GOT3 (cell line): ENCODE measurements at places on chromosomes 6 and 20.

GRCh38 chr6:53112404-53112803 is 36.2 kb downstream of the GCM1 start:
- no peak for DNase-seq

DNA sequence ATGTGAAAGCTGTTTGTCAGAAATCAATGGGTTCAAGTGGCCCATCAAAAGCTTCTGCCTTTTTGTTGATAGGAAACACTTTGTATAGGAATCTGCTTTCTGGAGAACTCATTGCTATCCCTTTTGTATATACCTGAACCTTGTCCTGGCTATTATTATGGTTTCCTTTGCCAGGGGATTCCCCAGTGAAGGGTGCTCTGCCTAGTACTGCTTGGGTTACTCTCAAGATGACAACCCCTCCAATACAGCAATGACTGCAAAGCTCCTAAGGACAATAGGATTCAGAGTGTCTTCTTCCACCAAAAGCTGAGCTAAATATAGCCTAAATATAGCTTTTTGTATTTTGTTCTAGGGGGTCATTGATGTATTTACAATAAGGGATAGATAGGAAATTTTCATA is 54.0 kb upstream of the PTPRK start:
- DNase-seq: no peak

DNA sequence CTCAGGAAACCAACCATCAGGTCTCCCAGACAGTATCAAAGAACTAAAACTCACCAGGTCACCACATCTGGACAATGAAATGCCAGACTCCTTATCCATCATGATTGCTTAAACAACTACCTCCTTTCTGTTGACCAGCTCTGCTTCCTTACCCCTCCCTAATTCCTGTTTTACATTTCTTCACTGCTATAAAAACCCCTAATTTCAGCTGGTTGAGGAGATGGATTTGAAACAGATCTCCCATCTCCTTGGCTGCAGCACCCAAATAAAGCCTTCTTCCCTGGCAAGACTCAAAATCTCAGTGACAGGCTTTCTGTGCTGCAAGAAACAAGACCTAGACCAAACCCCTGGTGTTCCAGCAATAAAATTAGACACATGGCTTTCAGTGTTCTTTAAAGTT is 40.3 kb downstream of the MYLK4 start:
- no peak for DNase-seq

GRCh38 chr6:84835340-84835739 is 70.9 kb upstream of the TBX18 start:
- no peak for DNase-seq

- no peak for DNase-seq
Measured at GRCh38 chr6:169536446-169537170, 165.2 kb downstream of the WDR27 start.

- DNase-seq: no peak
Measured at GRCh38 chr20:7657569-7657968, 282.7 kb downstream of the HAO1 start.

DNA sequence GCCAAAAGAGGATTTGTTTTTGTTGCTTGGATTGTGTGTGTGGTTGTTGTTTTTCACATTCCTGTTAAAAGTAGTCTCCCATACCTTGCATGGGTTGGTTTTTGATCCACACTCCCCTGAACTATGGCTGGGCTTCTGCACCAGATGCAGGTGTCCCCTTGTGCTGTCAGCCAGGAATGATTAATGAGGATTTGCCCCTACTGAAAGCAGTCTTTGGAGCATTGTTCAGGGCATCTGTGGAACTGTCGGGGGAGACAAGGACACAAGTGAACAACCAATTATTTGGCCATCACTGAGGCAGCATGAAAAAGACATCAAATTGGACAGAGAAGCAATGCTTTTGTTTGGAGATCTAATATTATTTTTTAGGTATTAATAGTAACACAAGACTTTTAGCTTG is 373.2 kb upstream of the MMS22L start:
- DNase-seq: no peak

GRCh38 chr6:165952514-165952913 is 215.1 kb downstream of the TBXT start:
- DNase-seq: no peak

- no peak for DNase-seq
Measured at GRCh38 chr20:11329271-11329670, 588.4 kb upstream of the BTBD3 start.

DNA sequence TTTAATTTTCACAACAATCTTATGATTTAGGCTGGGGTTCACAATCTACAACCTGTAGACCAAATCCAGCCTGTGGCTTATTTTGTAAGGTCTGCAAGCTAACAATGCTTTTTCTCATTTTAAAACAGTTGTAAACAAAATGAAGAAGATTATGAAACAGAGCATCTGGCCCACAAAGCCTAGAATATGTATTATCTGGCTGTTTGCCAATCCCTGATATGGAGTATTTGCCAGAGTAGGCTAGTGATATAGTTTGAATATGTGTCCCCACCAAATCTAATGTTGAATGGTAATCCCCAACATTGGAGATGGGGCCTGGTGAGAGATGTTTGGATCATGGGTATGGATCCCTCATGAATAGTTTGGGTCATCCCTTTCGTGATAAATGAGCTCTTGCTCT is 201.8 kb downstream of the DHX35 start:
- no peak for DNase-seq

GRCh38 chr6:69914015-69914485 is 47.7 kb downstream of the COL19A1 start:
- no peak for DNase-seq

DNA sequence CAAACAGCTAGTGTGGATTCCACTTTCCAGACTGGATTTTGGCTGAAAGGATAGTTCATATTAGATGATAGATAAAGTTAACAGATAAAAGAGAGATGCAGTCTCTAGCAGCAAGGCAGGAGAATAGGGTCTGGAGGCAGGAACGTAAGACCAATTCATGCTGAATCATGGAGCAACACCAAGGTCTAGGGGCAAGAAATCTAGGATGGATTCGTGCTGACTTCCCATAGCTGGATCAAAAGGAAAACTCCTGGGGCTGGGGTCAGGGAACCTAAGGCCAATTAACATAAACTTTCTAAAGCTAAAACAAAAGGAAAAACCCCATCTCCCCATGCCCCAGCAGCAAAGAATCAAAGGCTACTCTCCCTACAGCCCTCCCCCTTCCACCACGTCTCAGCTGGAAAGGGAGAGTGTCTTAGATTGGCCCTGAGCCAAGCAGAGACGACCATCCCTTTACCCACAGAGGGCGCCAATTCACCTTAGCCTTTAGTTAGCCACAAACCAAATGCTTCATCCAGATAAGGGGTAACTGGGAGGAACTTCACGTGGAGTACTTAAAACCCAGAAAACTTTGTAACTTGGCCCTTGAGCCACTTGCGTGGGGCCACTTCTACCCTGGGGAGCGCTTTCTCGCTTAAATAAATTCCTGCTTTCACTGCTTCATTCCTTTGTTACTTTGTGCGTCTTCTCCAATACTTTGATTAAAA is 7.6 kb downstream of the TREM1 start:
- DNase-seq: no peak

- DNase-seq: no peak
Measured at GRCh38 chr6:17446713-17447112, 53.3 kb downstream of the CAP2 start.

- no peak for DNase-seq
Measured at GRCh38 chr6:44169154-44169553, 10.5 kb downstream of the CAPN11 start.

DNA sequence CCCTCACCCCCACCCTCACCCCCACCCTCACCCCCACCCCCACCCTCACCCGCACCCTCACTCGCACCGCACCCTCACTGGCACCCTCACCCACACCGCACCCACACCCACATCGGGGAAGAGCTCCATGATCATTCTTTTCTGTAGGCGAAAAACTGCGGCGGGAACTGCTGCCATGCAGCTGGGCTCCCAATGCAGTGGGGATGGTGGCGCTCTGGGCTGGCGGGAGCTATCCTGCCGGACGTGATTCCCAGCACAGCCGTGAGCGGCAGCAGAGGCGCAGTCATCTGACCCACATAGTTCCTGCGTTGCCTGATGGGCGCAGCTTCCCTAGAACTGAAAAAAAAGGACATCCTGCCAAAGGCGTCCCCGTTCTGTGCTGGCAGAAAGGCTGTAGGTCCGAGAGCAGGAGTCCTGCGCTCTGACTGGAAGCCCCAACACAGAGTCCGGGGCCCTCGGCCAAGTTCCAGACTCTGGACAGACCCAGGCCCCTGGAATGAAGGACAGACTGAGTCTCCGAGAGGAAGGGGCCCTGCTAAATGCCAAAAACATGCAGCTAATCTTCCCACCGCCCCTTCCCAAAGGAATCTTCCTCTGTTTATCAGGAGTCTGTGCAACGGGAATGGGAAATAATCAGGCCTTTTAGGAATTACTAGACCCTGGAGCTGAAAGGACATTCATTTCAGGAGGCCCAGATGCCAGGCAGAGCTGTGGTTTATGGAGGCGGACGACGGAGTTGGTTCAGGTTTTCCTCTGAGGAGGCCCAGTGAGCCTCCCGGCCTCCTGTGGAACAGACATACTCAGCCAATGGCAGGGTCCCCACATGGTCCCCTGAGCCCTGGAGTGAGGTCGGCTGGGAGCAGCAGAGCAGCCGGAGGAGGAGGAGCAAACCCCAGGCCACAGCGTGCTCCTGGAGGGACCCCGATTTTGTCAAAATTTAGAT is 14.1 kb upstream of the TCFL5 start:
- peak; percentile 85 for DNase-seq

GRCh38 chr6:42366011-42366705 is 85.6 kb downstream of the TRERF1 start:
- no peak for DNase-seq

DNA sequence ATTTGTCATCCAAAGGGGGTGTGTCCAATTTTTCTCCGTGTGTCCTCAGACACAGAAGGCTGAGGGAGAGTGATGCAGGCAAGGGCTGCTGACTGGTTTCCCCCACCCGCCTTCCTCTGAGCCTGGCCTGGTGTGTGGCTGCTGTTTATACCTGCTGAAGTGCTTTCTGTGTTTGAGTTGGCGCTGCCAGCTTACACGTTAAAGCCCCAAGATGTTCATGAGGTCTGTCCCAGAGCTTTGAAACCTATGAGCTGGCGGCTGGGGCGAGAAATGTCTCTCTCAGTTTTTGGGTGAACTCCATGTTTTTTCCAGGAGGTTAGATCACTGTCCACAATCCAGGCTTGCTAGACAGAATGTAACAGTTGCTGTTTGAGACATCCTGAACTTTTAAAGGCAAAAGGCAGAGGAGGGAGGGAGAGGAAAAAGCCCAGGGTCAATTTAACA is 69.0 kb upstream of the CCN2 start:
- DNase-seq: no peak

- no peak for DNase-seq
Measured at GRCh38 chr6:114033606-114034005, 62.7 kb upstream of the HDAC2 start.

- no peak for DNase-seq
Measured at GRCh38 chr6:79512014-79512413, 25.2 kb downstream of the LCA5 start.

DNA sequence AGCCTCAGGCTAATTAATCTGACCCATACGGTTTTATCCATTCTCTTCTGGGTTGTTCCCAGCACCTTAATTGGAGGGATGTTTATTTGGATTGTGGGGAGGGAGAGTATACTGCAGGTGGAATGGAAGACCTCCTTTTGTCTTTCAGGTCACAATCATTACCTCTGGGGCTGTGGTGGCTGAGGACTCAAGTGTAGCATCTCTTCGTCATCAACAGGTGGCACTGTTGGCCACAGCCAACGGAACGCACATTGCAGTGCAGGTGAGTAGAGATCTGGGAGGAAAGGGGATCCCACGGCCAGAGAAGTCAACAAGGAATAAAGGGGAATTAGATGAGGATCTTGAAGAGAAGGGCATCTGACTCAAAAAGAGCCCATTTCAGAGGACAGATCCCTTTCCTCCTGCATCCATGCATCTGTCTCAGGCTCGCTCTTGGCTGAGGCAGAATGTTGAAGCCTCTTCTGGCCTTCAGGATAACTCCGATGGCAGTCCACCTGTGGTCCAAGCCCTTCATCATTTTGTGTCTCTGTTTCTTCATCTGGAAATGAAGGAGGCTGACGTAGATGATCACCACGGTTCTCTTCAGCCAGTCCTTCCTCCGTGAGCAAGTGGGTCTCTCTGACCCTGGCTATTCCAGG is 3.2 kb upstream of the DEF6 start:
- DNase-seq: no peak

DNA sequence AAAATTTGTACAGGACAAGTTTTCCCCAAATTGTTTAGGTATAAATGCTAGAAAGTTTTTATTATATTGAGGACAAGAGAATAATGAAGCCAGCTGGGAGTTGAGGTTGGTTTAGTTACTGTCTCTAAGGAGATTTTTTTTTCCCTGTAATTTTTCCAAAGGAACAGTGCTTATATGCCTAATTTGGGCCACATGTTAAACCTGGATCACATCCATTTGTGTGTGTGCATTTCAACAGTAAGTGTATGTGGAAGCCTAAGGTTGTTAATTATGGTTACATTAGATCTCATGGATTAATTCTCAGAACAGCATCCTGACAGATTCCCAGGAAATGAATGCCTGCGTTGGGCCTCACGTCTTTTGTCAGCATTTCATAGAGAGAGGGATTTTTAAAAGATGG is 4.5 kb downstream of the IGF2R start:
- no peak for DNase-seq

GRCh38 chr6:36443471-36444428 is 950 bp downstream of the KCTD20 start:
- no peak for DNase-seq

GRCh38 chr6:57029213-57029612 is 17.3 kb upstream of the KIAA1586 start:
- no peak for DNase-seq

DNA sequence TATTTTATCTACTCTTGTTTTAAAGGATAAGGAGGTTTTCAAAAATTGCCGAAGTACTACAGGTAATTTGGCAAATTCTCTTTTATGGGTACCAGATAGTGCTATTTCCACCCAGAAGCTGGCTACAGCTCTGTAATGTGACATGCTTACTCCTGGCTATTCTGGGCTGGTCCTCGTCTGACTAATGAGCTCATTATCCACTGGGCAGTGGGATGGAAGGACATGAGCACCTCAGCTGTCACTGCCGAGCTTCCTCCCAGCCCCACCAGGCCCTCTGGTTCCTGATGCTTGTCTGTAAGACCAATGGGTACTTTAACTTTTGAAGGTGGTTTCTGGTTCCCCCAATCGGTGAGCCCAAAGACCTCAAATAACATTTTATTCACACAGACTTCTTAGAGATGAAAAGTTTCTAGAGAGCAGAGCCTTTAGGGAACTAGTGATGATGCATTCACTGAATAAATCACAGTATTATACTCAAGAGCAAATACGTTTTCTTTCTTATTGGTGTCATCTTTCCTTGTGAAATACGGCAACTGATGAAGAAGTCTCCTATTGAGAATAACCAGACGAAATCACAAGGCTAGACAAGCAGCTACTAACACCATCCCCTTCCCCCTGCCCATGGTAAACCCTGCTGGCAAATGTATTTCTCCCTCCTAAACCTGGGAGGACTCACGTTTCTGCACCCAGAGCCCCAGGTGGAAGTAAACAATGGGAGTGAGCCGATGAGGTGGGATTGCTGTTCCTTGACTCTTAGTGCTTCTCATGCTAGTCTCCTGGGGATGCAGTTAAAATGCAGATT is 80.8 kb downstream of the SLC22A3 start:
- DNase-seq: no peak
